Mesothelial cell of epicardium (in vitro differentiated cells): ENCODE measurements at places on chromosomes 1 and 21.

GRCh38 chr1:222696741-222697140, 15.6 kb downstream of the AIDA start:
- no peak overlapping the region for H3K4me3 ChIP-seq
- no peak for DNase-seq
- H3K36me3 ChIP-seq = peaks cover 15% of the 10 kb centered on the region
- no peak overlapping the region for H3K27ac ChIP-seq
- no peaks in the 10 kb centered on the region for H3K4me1 ChIP-seq
- no peaks in the 10 kb centered on the region for H3K27me3 ChIP-seq

- H3K27ac ChIP-seq = no peak overlapping the region
- H3K4me1 ChIP-seq = peaks cover 11% of the 10 kb centered on the region
- H3K36me3 ChIP-seq = peaks cover 6% of the 10 kb centered on the region
- no peak overlapping the region for H3K4me3 ChIP-seq
- H3K27me3 ChIP-seq = no peaks in the 10 kb centered on the region
- no peak for DNase-seq
These were observed 842 bp downstream of the LENEP start for GRCh38 chr1:154994269-154994587.

- no peaks in the 10 kb centered on the region for H3K27me3 ChIP-seq
- H3K27ac ChIP-seq = peak overlapping the region; percentile 98
- H3K4me1 ChIP-seq = peaks cover 51% of the 10 kb centered on the region
- no peak for DNase-seq
These were observed 1.0 kb upstream of the ATP2B4 start for GRCh38 chr1:203625628-203626019.

GRCh38 chr1:200038325-200038980, 10.9 kb downstream of the NR5A2 start:
- H3K27me3 ChIP-seq = peaks cover 40% of the 10 kb centered on the region
- DNase-seq = no peak
- H3K36me3 ChIP-seq = no peaks in the 10 kb centered on the region
- no peak overlapping the region for H3K27ac ChIP-seq

DNA sequence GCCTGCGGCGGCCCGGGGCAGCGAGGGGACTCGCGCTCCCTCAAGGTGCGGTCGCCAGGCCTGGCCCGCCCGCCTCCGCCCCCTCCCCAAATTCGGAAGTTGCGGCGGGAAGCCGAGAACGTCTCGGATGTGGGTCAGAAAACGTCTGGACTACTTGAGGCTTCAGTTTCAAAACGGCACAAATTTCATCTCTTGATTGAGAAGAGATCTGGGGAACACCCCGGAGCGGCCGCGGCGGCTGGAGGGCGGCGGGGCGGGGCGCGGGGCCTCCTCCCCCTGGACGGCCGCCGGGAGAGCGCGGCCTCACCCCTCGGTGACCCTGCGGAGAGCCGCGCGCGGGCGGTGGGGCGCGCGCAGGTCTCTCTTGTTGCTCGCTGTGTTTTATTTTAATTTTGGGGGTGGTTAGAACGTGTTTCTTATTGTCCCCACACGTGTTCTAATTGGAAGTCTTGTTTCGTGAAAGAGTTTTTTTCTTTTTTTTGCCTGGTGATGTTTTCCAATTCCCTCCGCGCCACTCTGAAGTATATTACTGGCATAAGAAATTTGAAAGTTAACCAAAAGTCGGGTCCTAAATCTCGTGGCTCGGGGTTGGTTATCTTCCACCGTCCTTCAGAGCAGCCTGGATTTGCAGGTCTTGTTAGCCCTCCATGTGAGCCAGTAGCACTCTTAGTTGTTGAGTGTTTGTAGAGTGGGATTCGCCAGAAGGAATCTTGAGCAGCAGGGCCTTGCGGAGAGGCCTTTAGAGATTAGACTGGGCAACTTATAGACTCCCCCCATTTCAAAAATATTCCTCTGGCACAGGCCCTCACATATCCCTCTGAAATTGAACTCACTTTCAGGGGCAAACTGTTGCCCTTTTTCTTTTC, 749 bp downstream of the PCBP3 start:
- DNase-seq = no peak
- H3K4me1 ChIP-seq = peaks cover 6% of the 10 kb centered on the region
- H3K27ac ChIP-seq = no peak overlapping the region

DNA sequence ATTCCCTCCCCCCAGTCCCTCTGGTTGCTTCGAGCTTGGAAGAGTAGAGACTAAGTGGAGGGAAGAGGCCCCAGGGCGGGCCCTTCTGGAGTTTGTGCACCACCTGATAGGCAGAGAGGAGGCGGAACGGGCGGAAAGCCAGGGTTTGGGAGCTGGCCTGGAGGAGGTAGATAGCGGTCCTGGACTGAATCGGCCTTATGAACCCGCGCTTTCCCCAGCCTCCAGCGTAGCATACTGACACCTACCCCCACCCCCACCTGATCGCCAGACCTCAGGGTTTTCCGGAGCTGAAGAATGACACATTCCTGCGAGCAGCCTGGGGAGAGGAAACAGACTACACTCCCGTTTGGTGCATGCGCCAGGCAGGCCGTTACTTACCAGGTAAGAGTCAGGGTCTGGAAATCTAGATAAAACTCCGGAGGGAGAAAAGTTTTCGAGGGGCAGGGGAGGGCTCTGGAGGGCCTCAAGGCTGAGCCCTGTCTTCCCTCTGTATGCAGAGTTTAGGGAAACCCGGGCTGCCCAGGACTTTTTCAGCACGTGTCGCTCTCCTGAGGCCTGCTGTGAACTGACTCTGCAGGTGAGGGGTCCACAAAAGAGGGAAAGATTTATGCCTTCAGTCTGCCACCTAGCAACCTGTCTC, 705 bp downstream of the UROD start:
- peaks cover 17% of the 10 kb centered on the region for H3K36me3 ChIP-seq
- peak overlapping the region; percentile 71 for H3K4me3 ChIP-seq
- peak overlapping the region; percentile 84 for H3K27ac ChIP-seq
- H3K27me3 ChIP-seq = no peaks in the 10 kb centered on the region
- peaks cover 35% of the 10 kb centered on the region for H3K4me1 ChIP-seq

DNA sequence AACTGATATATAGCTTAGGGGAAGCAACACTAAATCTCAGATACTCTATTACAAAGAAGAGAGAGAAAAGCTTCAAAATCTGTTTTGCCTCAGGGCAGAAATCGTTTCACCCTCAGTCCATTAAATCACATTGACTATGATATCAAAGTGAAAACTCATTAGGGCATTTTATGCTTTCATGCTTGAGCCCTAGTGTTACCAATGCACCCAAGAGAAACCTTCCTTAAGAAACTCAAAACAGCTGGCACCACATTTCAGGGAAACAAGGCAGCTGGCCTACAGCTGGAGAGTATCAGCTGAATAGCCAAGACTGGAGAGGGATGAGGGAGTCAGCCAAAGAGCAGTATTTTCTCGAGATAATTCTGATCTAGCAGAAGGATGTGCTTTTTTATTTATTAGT, 14.9 kb downstream of the COLGALT2 start:
- H3K27me3 ChIP-seq = no peaks in the 10 kb centered on the region
- H3K4me1 ChIP-seq = peaks cover 79% of the 10 kb centered on the region
- no peaks in the 10 kb centered on the region for H3K36me3 ChIP-seq
- no peak overlapping the region for H3K4me3 ChIP-seq
- peak overlapping the region; percentile 73 for H3K27ac ChIP-seq
- DNase-seq = no peak

DNA sequence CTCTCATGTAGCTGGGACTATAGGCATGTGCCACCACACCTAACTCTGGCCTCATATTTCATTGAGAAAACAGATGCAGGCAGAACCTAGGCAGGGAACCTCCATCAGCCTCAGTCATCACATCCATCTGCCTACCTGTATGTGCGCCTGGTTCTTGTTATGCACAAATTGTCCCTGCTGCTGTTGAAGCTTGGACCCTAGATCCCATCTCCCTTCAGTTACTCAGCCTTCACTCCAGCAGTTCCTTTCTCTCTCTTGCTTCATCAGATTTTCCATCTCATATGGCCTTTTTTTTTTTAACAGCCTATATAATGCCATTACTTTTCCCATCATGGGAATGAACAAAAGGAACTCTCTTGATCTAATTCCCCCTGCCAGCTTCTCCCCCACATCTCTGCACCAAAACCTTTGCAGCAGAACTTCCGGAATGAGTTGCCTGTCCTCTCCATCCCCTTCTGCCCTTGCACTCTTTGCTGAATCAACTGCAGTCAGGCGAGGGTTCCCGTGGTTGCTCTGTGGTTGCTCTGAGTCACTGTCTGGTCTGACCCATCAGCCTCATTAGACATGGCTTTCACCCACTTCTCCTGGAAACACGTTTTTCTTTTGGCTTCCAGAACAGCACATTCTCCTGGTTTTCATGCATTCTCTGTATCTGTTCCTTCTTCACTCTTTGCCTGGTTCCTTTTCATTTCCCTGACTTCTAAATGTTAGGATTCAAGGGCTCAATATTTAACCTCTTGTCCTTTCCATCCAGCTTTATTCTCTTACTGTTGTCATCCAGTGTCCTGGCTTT, 41.5 kb downstream of the UBE4B start:
- H3K27me3 ChIP-seq = no peaks in the 10 kb centered on the region
- peaks cover 4% of the 10 kb centered on the region for H3K36me3 ChIP-seq
- H3K27ac ChIP-seq = peak overlapping the region; percentile 2
- no peak overlapping the region for H3K4me3 ChIP-seq

DNA sequence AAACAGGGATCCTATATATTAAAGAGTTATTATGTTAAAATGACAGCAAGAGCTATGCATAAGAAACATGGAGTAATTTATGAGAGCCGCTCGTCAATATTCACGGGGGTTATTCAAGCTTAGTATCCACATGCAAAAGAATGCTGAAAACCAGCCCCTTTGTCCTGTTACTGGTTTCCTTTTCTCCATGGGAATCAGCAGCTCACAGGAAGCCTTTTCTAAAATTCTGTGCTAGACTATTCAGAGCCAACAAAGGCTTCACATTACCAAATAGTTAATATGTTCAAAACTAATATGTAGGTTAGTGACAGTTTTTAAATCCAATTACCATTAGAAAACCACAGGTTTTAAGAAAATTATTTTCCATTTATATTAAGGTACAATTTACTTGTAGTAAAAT, 225.6 kb upstream of the MAP1LC3C start:
- no peak overlapping the region for H3K27ac ChIP-seq
- no peak overlapping the region for H3K4me3 ChIP-seq
- no peaks in the 10 kb centered on the region for H3K36me3 ChIP-seq

DNA sequence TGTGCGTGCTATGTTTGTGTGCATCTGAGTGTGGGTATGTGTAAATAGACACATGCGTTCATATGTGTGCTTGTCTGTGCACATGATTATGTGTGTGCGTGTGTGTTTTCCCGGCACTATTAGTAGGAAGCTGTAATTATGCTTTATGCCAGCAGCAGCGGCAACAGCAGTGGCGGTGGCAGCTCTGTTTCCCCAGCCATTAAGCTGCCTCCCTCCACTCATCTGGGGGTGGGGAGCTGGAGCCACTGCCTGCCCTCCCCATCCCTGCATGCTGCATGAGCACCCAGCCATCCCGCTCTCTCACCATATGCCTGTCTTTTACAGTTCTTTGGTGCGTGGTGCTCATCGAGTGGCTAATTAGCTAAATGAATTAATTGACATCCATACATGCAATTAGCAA, 30.5 kb upstream of the ACOT11 start:
- no peak overlapping the region for H3K4me3 ChIP-seq
- H3K27ac ChIP-seq = no peak overlapping the region
- H3K4me1 ChIP-seq = peaks cover 2% of the 10 kb centered on the region
- H3K36me3 ChIP-seq = no peaks in the 10 kb centered on the region
- no peaks in the 10 kb centered on the region for H3K27me3 ChIP-seq

GRCh38 chr21:34559089-34559631, 47.1 kb upstream of the KCNE1 start:
- H3K27ac ChIP-seq = no peak overlapping the region
- DNase-seq = no peak
- H3K4me1 ChIP-seq = peaks cover 5% of the 10 kb centered on the region
- H3K4me3 ChIP-seq = no peak overlapping the region
- no peaks in the 10 kb centered on the region for H3K27me3 ChIP-seq

DNA sequence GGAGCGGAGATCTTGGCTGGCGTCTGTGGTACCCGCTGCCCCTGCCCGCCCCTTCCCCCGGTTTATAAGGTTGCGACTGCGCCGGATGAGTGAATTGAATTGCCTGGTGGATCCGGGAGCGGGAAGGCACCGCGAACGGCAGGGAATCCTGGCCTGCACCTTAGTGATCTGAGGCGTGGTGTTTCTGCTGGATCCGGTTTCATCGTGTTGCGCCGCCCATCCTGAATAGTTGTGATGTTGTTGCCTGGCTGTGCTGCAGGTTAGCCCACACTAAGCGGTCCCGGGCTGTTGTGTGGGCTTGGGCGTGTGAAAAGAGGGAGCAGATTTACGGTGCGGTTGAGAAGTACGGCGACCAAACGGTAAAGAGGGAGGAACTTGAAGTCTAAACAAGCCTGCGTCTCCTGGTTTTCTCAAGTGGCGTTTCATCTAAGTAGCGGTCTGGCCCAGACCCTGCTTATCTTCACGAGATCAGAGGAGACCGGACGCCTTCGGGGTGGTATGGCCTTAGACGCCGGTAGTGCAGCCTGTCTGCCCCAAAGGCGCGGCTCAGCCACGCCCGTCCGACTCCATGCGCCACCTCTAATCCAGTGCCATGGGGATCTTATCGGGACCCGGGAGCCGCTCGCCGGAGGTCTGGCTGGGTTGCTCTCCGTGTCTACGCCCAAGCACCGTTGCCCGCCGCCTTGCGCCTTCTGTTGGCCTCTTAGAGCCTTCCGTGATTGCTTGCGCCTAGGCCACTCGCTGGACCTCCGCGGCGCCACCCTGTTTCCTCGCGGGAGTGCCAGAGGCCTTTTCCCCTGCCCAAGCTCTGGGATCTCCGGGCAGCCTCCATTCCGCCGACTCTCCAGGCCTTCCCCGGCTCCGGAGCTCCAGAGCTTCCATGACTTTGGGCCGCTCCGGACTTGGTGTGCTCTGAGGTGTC, 87.5 kb upstream of the RHOU start:
- no peak for DNase-seq
- H3K36me3 ChIP-seq = no peaks in the 10 kb centered on the region
- H3K27ac ChIP-seq = peak overlapping the region; percentile 45
- H3K27me3 ChIP-seq = peaks cover 40% of the 10 kb centered on the region

- no peaks in the 10 kb centered on the region for H3K4me1 ChIP-seq
- peaks cover 22% of the 10 kb centered on the region for H3K27me3 ChIP-seq
- no peak overlapping the region for H3K27ac ChIP-seq
These were observed 13.7 kb downstream of the PIK3CD start for GRCh38 chr1:9665193-9665592.

DNA sequence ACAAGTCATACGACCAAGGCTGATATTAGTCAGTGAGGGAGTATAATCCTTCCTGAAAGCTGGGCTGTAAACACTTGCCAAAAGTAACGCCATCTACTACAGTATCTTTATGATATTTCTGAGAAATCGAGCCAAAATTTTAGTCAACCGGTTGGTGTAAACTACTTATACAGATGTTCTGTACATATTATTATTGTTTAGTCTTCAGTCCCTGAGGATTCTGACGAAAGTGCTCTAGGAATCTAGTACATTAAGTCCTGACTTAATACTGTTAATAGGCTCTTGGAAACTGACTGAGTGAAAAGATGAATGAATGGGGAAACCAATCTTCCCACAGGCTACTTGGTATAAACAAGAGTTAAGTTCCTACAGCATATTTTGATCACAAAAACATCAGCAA, 274.3 kb downstream of the USP25 start:
- peak overlapping the region; percentile 93 for H3K27ac ChIP-seq
- H3K4me1 ChIP-seq = peaks cover 68% of the 10 kb centered on the region
- H3K27me3 ChIP-seq = no peaks in the 10 kb centered on the region
- H3K4me3 ChIP-seq = no peak overlapping the region

- no peaks in the 10 kb centered on the region for H3K36me3 ChIP-seq
- no peak for DNase-seq
These were observed 156.5 kb downstream of the CASZ1 start for GRCh38 chr1:10639775-10640578.
